Thoracic aorta endothelial cell (primary cell): ENCODE measurements at places on chromosomes 5 and 9. TPM values are rescaled to one million over a fixed set of nuclear protein-coding genes. Genes with fewer than 3 reads are reported as not detected.

The CDH9 gene
- total RNA-seq: not detected in 2 replicates

The PCDHGB2 gene
- total RNA-seq: 1.3 and 2.0 TPM in 2 replicates

The SPATA31C2 gene
- total RNA-seq: not detected in 2 replicates

The MED22 gene
- 13.8 and 19.4 TPM in 2 replicates for total RNA-seq

The DBH gene
- not detected in 2 replicates for total RNA-seq

The KLF9 gene
- 27.7 and 39.8 TPM in 2 replicates for total RNA-seq

The ARHGEF28 gene
- total RNA-seq: 110 and 120 TPM in 2 replicates

The SLC22A4 gene
- 3.9 and 6.0 TPM in 2 replicates for total RNA-seq

The KIF2A gene
- total RNA-seq: 131 and 151 TPM in 2 replicates

The OR1Q1 gene
- total RNA-seq: not detected in 2 replicates

The SPATA31E1 gene
- total RNA-seq: not detected in 2 replicates

The MAMDC4 gene
- total RNA-seq: 1.9 and 2.0 TPM in 2 replicates

The NPR2 gene
- 13.7 and 17.1 TPM in 2 replicates for total RNA-seq

The SMIM32 gene
- total RNA-seq: not detected in 2 replicates

The FTMT gene
- total RNA-seq: not detected in 2 replicates

The CERT1 gene
- 38.0 and 40.8 TPM in 2 replicates for total RNA-seq

The ABLIM3 gene
- 44.0 and 47.9 TPM in 2 replicates for total RNA-seq

The UNC5A gene
- 0.22 and 0.66 TPM in 2 replicates for total RNA-seq

The TEX48 gene
- total RNA-seq: not detected in 2 replicates

The CORO2A gene
- 0.40 and 0.72 TPM in 2 replicates for total RNA-seq

The SUSD3 gene
- total RNA-seq: 0.13 and 0.22 TPM in 2 replicates

The ZDHHC11 gene
- total RNA-seq: 0.80 and 0.93 TPM in 2 replicates

The CNTNAP3 gene
- total RNA-seq: 52.6 and 90.7 TPM in 2 replicates

The PCDHA1 gene
- not detected in 2 replicates for total RNA-seq

The SLC25A48 gene
- not detected in 2 replicates for total RNA-seq

The GDNF gene
- under 0.01 TPM in 1 of 2 replicates, not detected in the other for total RNA-seq

The C7 gene
- 1.7 TPM in 1 of 2 replicates, not detected in the other for total RNA-seq

The SPINK7 gene
- not detected in 2 replicates for total RNA-seq
